Glutamatergic neuron (in vitro differentiated cells): ENCODE measurements at places on chromosomes 6 and 20.

- no peak for DNase-seq
Observed at GRCh38 chr6:141587482-141588266, 545.1 kb upstream of the GJE1 start.

GRCh38 chr6:101918471-101918870, 525.0 kb downstream of the GRIK2 start:
- DNase-seq: no peak

DNA sequence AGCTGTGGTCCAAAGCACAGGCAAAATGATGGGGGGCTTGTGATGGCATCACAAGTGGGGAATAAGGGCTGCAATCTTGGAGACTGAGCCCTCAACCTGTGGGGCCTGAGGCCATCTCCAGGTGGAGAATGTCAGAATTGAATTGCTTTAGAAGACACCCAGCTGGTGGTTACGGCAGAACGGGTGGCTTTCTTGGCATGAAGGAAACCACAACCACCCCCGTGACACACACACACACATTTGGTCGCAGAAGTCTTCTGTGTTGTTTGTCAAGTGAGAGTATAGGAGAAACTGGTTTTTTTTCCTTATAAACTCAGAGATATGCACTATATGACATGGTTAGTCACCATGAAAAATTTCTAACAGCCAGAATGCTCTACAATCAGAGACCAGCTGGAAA, 139.5 kb upstream of the CDH4 start:
- no peak for DNase-seq

GRCh38 chr6:136323431-136324112, 33.9 kb upstream of the BCLAF1 start:
- DNase-seq: no peak

DNA sequence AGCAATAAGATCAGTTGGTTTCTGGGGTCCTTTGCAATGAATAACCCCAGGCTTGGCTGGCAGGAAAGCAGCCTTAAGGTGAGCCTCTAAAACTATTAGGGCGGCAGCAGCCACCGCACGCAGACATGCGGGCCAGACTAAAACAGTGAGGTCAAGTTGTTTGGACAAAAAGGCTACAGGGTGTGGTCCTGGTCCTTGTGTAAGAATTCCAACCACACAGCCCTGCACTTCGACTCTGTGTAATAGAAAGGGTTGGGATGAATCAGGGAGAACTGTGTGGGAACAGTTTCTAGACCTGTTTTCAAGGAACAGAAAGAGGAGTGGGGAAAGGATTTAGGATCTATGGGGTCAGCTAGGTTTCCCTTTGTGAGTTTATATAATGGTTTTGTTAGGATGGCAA, 237.6 kb downstream of the SMOC2 start:
- DNase-seq: no peak

DNA sequence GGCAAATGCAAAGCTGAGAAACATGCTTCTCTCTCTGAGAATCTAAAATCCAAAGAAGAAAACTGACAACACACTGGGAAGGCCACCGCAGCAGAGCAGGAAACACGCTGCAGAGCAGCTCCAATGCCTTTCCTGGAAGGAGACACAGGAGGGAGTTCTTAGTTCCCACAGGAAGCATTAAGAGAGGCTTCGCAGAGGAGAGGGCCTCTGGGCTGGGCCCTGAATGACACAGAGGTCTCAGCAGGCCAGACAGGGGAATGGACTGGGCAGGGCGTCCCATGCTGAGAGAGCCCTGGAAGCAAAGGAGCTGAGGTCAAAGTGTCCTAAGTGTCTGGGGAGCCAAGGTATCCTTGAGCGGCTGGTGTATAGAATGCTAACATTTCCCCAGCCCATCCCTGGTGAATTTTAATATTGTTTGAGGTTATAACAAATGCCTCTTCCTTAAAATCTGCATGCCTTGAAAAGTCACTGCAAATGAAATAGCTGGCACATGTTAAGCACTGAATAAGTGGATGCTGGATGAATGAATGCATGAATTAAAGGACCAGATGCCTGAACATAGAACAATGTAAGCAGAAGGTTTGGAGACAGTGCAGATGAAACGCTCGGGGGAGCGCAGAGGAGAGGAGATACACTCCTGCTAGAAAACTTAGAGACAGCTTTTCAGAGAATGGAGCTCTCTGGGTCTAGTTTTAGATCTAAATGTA, 110.0 kb upstream of the SYNDIG1 start:
- no peak for DNase-seq

DNA sequence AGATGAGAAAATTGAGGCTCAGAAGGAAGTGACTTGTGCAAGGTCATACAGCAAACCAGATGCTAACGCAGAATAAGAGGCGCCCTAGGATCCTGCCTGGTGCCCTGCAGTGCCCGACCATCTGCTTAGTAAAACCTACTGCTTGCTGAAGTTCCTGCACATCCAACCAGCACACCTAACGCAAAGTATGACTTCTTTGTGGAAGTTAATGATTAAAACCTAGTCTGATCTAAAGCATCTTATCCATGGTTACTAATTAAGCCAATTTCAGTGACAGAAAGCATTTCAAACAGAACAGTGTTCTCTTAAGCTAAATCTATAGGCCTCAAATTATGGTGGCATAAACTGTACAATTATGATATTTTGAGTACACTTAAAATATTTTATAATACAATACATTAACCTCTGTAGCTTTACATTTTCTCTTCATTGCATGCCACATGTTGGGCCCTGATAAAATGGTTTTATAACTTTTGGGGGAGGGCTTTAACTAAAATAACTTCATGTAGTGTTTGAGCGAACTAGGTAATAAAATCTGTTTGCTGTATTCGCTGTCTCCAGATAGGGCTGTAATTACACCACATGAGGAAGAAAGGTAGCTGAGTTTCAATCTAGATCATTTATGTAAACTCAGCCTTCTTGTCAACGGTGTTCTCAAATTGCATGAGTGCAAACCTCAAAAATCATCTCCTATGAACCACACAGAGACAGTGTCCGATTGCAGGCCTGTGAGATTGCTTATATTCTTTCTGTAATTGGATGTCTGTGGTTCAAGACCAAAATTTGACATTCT, 37.5 kb upstream of the BEND3 start:
- DNase-seq: no peak

GRCh38 chr6:17492350-17492749, 99.0 kb downstream of the CAP2 start:
- DNase-seq: no peak

DNA sequence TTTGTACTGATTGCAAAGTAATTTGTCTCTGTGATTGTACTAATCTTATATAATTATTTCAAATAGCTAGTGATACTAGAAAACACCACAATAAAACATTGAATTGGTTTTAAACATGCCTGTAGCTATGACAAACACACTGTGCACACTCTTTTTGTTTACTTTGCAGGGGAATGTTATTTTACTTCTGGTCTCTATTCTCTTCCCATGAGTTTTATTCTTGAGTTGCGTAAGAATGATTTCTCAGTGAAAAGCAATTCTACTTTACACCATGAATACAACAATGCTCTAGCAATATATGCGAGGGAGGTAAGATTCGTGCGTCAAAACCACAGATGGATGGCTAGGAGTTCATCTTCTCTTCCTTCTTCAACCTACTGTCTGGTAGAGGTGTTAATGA, 68.4 kb upstream of the PHACTR1 start:
- DNase-seq: no peak

- DNase-seq: no peak
Observed at GRCh38 chr6:129801909-129802308, 59.2 kb downstream of the TMEM244 start.

GRCh38 chr6:136989571-136990241, 55.1 kb downstream of the IL20RA start:
- peak; percentile 51 for DNase-seq

GRCh38 chr6:106390088-106390487, 29.6 kb downstream of the CRYBG1 start:
- DNase-seq: no peak

DNA sequence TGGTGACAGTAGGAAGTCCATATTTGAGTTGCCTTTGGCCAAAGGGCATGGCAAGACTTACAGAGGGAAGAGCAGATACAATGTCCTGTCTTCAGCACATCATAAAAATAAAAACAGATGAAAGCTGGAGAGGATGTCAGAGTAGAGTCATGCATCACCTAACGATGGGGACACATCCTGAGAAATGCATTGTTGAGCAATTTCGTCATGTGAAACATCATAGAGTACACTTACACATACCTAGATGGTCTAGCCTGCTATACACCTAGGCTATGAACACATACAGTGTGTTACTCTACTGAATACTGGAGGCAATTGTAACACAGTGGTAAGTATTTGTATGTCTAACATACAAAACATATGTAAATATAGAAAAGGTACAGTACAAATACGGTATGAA, 75.6 kb downstream of the VEGFA start:
- no peak for DNase-seq
